ENCODE measurements at places on chromosomes 1 and 21. TPM values are rescaled to one million over a fixed set of nuclear protein-coding genes. Genes with fewer than 3 reads are reported as not detected.

DNA sequence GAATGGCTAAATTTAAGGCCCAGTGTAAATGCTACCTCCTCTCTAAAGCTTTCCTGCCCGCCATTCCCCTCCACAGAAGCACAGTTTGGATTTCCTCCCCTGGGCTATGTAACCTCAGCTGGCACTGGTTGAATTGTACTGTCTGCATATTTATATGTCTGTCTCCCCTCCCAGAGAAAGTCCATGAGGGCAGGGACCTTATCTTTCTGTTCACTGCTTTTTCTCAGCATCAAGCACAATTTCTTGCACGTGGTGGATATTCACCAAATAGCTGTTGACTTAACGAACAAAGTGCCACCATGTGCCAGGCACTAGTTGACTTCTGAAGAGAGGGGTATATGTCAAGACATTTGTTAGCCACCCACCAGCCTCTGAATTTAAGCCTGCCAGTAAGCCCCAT, 9.5 kb upstream of the PDIK1L start:
- H3K4me1 ChIP-seq = peaks cover 8% of the 10 kb centered on the region
- no peak overlapping the region for H3K27ac ChIP-seq
- peaks cover 18% of the 10 kb centered on the region for H3K27me3 ChIP-seq
- no peak for DNase-seq

- peaks cover 10% of the 10 kb centered on the region for H3K4me1 ChIP-seq
- DNase-seq = no peak
- no peaks in the 10 kb centered on the region for H3K36me3 ChIP-seq
- H3K4me3 ChIP-seq = peak overlapping the region; percentile 45
Measured at GRCh38 chr1:110208916-110209645, 1.0 kb upstream of the KCNC4 start.

GRCh38 chr1:51482881-51483280, 36.2 kb downstream of the EPS15 start:
- H3K4me3 ChIP-seq = no peak overlapping the region
- H3K36me3 ChIP-seq = peaks cover 6% of the 10 kb centered on the region
- H3K27me3 ChIP-seq = no peaks in the 10 kb centered on the region
- H3K27ac ChIP-seq = no peak overlapping the region
- peaks cover 5% of the 10 kb centered on the region for H3K4me1 ChIP-seq

Gene OR2T35
- total RNA-seq = not detected

Gene LCE3B
- total RNA-seq = not detected

Gene HEYL
- total RNA-seq = not detected
